Activated CD8-positive, alpha-beta memory T cell treated with anti-CD3 and anti-CD28 coated beads for 36 hours (primary cell): ENCODE measurements at places on chromosomes 2 and 18. TPM values are rescaled to one million over a fixed set of nuclear protein-coding genes. Genes with fewer than 3 reads are reported as not detected.

RTKN gene
- 1.6 TPM for total RNA-seq

HTR2B gene
- not detected for total RNA-seq

FIGN gene
- not detected for total RNA-seq

AFTPH gene
- 37.0 TPM for total RNA-seq

EVX2 gene
- not detected for total RNA-seq

TNFRSF11A gene
- 1.6 TPM for total RNA-seq

DOCK10 gene
- total RNA-seq = 152 TPM

MPP4 gene
- total RNA-seq = not detected

LCLAT1 gene
- total RNA-seq = 31.7 TPM

ARPC2 gene
- total RNA-seq = 584 TPM

KCNJ13 gene
- not detected for total RNA-seq

TTC32 gene
- 12.0 TPM for total RNA-seq

ASAP2 gene
- 0.23 TPM for total RNA-seq

ACADL gene
- not detected for total RNA-seq

SERPINB13 gene
- total RNA-seq = not detected

HOXD12 gene
- total RNA-seq = not detected

ANKRD23 gene
- total RNA-seq = 3.9 TPM

C1QL2 gene
- total RNA-seq = not detected

TNFAIP6 gene
- not detected for total RNA-seq

FAM110C gene
- total RNA-seq = 0.40 TPM

UBXN4 gene
- 85.0 TPM for total RNA-seq

TBR1 gene
- not detected for total RNA-seq

FAM161A gene
- 8.3 TPM for total RNA-seq

IL1F10 gene
- not detected for total RNA-seq

ATP8B1 gene
- total RNA-seq = 0.06 TPM

TSPYL6 gene
- not detected for total RNA-seq

SIX2 gene
- total RNA-seq = not detected

CERKL gene
- total RNA-seq = not detected

HOXD11 gene
- not detected for total RNA-seq

PLEK gene
- total RNA-seq = 20.0 TPM

C18orf54 gene
- 10.9 TPM for total RNA-seq

KCNS3 gene
- not detected for total RNA-seq

HOXD10 gene
- not detected for total RNA-seq

DSG4 gene
- total RNA-seq = not detected

SERPINB10 gene
- not detected for total RNA-seq

PAX8 gene
- total RNA-seq = 2.5 TPM

TMEM182 gene
- 4.7 TPM for total RNA-seq
